Stimulated activated CD4-positive, alpha-beta T cell treated with anti-CD3 and anti-CD28 coated beads, Interleukin-4, amount 100 ng/mL, for 4 hours (primary cell): ENCODE measurements at places on chromosomes 6 and 20.

- DNase-seq: no peak
These were observed at the start of gene TMEM239 for GRCh38 chr20:2816030-2816582. TMEM239 (plus strand) TSS chr20:2816364; CDS start chr20:2816555, 191 bp downstream.

GRCh38 chr6:105769197-105769596 lies 316.9 kb upstream of the PRDM1 start:
- no peak for DNase-seq

- no peak for DNase-seq
These were observed 54.8 kb upstream of the BMP6 start for GRCh38 chr6:7671076-7671475.

DNA sequence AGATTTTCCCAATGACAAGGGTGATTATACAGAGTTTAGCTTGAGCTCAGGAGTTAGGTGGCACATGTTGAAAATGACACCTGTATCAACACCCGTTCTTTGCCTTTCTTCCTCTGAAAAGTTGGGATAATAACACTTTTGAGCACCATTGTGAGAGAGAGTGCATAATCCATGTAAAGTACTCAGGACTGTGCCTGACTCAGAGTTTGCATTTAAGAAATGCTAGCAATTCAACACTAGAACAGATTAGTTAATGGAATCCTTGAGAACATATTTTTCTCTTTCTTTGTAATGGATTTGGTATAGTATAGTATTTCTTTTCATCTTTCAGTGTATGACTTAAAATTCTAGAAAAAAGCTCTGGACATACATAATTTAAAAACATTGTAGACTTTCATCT lies 449.2 kb downstream of the GJA1 start:
- no peak for DNase-seq

GRCh38 chr6:39925931-39926290 lies 8.4 kb downstream of the MOCS1 start:
- no peak for DNase-seq

- DNase-seq: no peak
These were observed 59.9 kb downstream of the COL12A1 start for GRCh38 chr6:75145976-75146375.

DNA sequence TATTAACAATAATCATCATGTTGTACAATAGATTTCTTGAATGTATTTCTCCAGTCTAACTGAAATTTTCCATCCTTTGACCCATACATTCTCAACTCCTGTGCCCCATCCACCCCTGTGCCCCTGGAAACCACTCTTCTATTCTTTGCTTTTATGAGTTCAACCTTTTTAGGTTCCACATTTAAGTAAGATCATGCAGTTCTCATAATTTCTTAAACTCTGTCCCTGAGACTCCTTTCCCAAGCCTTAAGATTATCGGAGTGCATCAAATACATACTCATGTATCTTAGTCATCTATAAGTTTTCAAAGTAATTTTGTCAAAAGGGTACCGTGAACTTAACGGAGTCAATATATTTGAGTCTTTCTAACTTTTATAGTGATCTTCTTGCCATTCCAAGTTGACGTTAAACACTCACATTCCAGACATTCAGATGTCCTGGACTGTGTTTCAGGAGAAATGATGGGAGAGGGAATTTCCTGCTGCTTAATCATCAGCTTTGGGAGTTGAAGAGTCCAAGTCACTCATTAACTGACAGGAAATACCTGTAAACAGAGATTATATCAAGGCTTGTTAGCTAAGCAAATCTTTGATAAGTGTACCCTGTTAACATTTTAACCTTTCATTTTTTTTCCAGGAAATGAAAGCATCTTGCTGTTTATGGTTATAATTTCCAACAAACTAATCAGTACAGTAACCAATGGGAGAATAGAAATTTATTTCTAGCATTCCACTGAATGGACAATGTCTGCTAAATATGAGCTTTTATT lies 73.3 kb downstream of the ADGRG6 start:
- no peak for DNase-seq

DNA sequence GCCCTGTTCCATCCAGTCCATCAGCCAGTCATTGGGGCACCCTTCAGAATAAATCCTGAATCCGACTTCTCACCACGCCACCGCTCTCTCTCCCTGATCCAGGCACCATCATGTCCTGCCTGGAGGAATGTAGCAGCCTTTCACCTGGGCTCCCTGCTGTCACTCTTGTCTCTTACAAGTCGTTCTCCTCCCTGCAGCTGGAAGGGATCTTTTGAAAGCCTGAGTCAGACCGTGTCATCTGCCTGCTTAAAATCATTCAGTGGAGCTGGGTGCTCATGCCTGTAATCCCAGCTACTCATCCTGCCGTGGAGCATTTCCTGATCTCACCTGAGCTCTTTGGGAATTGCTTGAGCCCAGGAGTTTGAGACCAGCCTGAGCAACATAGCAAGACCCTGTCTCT lies 19.2 kb upstream of the KCNG1 start:
- no peak for DNase-seq

GRCh38 chr6:105495515-105495914 lies 92.6 kb upstream of the PREP start:
- no peak for DNase-seq

DNA sequence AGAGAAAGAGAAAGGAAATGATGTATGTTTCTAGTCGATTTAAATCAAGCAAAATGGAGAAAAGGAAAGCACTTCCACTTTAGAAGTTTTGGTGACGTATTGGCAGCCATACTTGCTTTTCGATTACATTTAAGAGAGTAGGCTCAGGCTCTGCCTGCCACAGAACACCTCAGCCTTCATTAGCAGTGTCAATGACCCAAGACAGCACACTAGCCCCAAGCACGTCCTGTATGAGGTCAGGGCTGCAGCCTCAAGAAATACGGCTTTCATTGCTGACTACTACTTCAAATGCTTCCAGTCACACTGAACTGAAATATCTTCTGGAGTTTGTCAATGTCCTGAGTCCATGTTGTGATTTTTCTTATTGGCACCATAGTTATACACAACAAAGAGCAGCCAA lies 285.3 kb downstream of the EYA4 start:
- no peak for DNase-seq

GRCh38 chr6:139533573-139534471 lies 159.4 kb upstream of the CITED2 start:
- no peak for DNase-seq

- no peak for DNase-seq
These were observed at the start of gene OCSTAMP for GRCh38 chr20:46550461-46550860. OCSTAMP (minus strand) TSS chr20:46550654; CDS start chr20:46550560, 94 bp downstream.

DNA sequence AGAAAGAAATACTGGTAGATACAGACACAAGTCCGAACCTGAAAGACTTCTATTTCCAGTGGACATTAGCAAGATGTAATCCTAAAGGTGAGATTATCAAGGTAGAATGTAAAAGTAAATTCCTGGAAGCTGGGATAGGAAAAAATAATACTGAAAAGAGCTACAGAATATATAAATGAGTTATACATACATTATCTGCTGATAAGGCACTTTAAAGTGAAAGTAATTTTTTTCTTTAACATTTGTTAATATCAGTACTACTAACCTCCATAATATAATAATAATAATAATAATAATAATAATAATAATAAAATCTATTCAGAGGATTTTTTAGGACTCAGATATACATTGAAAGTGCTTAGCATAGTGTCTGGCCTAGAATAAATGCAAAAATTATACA lies 102.5 kb downstream of the RFX6 start:
- DNase-seq: no peak

- DNase-seq: no peak
These were observed 9.5 kb upstream of the NKX2-2 start for GRCh38 chr20:21523281-21523868.

- DNase-seq: no peak
These were observed 102.3 kb upstream of the SULF2 start for GRCh38 chr20:47887477-47888080.

GRCh38 chr20:16064989-16065707 lies 508.1 kb downstream of the KIF16B start:
- DNase-seq: no peak

DNA sequence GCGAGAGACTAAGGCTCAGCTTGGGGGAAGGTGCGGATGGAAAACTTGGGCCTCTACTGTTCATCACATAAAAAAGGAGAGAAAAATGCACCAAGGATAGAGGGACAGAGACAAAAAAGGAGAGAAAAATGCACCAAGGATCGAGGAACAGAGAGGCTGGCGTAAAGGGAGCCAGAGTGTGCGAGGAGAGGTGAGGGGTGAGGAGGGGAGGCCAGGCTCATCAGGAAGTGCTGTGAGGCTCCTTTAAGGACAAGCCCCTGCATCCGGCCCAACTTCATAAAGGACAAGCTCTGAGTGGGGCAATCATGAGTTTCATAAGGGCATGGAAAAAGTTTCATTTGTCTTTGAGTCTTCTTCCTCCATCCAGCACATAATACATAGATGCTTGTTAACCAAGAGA lies 117.2 kb upstream of the NXT1 start:
- no peak for DNase-seq

DNA sequence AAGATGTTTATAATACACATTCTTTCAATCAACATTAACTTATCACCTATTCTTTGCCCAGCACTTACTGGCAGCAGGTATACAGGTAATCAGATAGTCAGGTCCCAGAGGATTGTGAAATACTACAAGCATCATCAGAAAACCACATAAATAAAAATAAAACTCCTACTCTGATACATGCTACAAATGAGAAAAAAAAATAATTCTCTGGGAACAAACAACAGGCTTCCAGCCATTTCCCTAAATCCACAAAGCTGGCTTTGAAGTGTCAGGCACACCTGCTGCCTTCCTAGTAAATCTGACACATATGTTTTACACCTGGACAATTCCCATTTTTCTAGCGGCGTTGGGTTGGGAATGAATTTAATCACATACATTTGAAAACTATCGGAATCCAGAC lies 384.5 kb upstream of the CDH4 start:
- no peak for DNase-seq

- DNase-seq: no peak
These were observed 34.0 kb downstream of the CEP85L start for GRCh38 chr6:118617417-118617816.

- DNase-seq: no peak
These were observed 83.7 kb upstream of the ZNF322 start for GRCh38 chr6:26743157-26743821.

- no peak for DNase-seq
These were observed 3.0 kb downstream of the SLC22A1 start for GRCh38 chr6:160124605-160125004.

DNA sequence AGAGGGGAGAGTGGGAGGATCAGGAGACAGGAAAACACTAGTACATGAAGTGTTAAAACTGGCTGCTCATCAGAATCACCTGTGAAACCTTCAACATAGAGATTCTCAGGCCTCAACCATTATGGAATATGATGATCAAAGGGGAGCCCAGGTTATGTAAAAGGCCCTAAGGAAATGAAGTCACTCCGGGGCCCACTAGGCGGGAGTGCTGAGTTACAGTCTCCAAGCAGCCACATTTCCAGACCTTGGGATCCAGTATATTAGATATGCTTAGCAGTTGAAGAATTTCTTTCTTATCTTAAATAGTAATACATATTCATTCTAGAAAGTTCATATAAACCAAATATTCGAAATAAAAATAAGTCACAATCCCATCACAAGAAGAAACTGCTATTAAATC lies 476.3 kb downstream of the PRKN start:
- no peak for DNase-seq

DNA sequence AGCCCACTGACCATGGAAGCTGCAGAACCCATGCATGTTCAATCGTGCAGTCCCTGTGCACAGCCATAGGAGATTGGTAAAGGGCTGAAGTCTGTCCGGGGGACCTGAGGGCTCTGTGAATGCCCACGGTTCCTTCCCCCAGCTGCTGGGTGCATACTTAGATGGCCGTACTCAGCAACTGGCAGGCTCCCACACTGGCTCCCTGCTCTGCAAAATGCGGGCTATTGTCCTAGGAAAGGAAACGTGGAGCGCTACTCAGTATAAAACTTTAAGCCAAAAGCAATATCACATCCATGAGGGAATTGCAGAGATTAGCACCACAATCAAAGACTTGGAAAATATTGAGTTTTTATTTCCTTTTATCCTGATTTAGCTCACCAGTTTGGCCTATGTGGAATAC lies 202.0 kb downstream of the WDR27 start:
- DNase-seq: no peak

- no peak for DNase-seq
These were observed 29.6 kb downstream of the OR2B2 start for GRCh38 chr6:27882624-27883023.

DNA sequence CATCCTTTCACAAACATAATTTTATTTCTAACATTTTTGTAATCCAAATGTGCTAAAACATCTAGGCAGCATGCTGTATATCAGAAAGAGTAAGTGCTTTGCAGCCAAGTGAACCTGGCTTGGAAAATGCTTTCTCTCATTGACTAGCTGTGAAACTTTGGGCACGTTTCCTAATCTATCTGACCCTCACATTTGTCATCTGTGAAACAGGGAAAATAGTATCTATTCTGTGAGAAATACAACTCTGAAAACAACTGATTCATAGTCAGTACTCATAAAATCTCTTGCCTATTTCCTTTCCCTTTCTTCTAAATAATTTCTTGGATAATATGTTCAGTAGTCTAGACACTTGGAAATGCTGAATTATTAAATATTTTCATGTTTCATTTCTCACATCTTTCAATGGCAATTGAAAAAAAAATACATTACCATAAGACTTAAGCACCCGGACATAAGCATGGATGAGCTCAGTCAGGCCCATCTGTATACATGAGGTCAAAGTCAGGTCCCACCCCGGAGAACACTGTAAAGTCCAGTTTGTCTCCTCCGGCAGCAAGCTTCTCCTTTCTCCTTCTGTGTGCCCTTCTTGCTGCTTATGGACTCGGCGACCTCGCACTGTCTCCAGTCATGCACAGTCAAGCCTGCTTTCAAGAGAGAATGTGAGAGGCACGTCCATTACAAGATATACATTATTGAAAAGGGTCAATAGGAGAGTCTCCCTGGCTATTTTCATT lies 455.0 kb upstream of the SOX4 start:
- no peak for DNase-seq

DNA sequence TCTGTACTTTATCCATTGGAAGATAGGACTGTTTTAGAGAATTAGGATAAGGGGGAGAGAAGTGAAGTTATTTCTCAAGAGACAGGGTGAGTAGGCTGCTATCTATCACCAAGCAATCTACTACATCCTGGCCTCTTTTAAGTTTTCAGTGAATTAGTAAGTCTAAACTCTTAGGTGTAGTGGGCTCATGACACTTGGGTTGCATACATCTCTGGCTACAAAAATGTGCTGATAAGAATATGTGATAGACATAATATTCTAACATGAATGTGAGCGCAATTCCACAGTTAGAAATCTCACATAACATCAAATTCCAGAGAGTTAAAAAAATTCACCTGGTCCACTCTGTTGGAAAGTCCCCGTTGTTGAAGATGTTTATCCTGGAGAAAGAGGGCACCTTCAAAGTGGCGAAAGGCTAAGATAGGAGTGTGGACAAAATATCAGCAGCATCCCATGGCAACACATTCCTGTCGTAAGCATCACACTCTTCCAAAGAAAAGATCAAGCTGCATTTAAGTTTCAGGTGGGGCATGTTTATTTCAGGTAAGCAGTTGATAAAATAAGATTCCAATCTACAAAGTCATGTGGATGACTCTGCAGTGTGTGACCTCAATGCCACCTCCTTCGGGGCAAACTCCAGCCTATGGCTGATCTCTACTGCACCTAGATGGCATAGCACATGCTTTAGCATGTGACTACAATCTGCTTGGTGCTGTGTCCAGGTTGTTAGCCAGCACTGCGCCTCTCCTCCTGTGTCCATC lies 111.7 kb upstream of the NEDD9 start:
- no peak for DNase-seq
